ENCODE measurements at places on chromosomes 1 and 21. TPM values are rescaled to one million over a fixed set of nuclear protein-coding genes. Genes with fewer than 3 reads are reported as not detected.

Gene LRP8
- total RNA-seq = 25.3 TPM

Gene MIXL1
- 0.20 TPM for total RNA-seq

Gene SLC44A3
- 0.15 TPM for total RNA-seq

Gene SPATA46
- total RNA-seq = not detected

Gene SYCP1
- total RNA-seq = not detected

Gene TRMT1L
- 11.7 TPM for total RNA-seq

Gene EFNA4
- total RNA-seq = 7.9 TPM

Gene LYPD8
- total RNA-seq = not detected

Gene FMO4
- total RNA-seq = 0.27 TPM

Gene SEMA4A
- total RNA-seq = 1.1 TPM

Gene NBPF3
- total RNA-seq = 6.6 TPM

Gene AIRE
- total RNA-seq = not detected

Gene FCN3
- 0.64 TPM for total RNA-seq

Gene LCE3D
- total RNA-seq = not detected

Gene FAM131C
- total RNA-seq = 0.10 TPM

Gene RIPPLY3
- total RNA-seq = 0.05 TPM

Gene FAM229A
- total RNA-seq = 0.79 TPM

Gene CELA2A
- total RNA-seq = not detected

Gene KLHDC8A
- not detected for total RNA-seq

Gene HSPA6
- not detected for total RNA-seq

Gene FHAD1
- total RNA-seq = 0.40 TPM

Gene CFHR2
- total RNA-seq = not detected

Gene SLC16A4
- total RNA-seq = 1.5 TPM

Gene ENSA
- total RNA-seq = 242 TPM

Gene ASCL5
- not detected for total RNA-seq

Gene SAMD11
- not detected for total RNA-seq

Gene XPR1
- 15.8 TPM for total RNA-seq

Gene CYP4Z1
- not detected for total RNA-seq

Gene MMEL1
- total RNA-seq = 0.25 TPM

Gene DNAJC28
- total RNA-seq = 0.64 TPM

Gene ANGPTL3
- not detected for total RNA-seq

Gene ADARB1
- total RNA-seq = 30.4 TPM

Gene PLD5
- total RNA-seq = not detected

Gene SPRR1B
- not detected for total RNA-seq

Gene FAM177B
- not detected for total RNA-seq

Gene SNRNP40
- total RNA-seq = 97.8 TPM

Gene FLG
- total RNA-seq = not detected

Gene CLCA1
- total RNA-seq = not detected

Gene CSF1
- 31.0 TPM for total RNA-seq

Gene LCE2A
- not detected for total RNA-seq

Gene IFNAR2
- 14.3 TPM for total RNA-seq

Gene TENT5C
- total RNA-seq = 1.00 TPM

Gene CSF3R
- total RNA-seq = not detected

Gene FAM72D
- 4.6 TPM for total RNA-seq

Gene PKN2
- 26.5 TPM for total RNA-seq

Gene ANKRD65
- 0.47 TPM for total RNA-seq

Gene THEMIS2
- total RNA-seq = 18.1 TPM

All from mammary microvascular endothelial cell (primary cell).